Suppressor macrophage treated with lipopolysaccharide for 1 hour (primary cell): ENCODE measurements at places on chromosomes 11 and 22.

DNA sequence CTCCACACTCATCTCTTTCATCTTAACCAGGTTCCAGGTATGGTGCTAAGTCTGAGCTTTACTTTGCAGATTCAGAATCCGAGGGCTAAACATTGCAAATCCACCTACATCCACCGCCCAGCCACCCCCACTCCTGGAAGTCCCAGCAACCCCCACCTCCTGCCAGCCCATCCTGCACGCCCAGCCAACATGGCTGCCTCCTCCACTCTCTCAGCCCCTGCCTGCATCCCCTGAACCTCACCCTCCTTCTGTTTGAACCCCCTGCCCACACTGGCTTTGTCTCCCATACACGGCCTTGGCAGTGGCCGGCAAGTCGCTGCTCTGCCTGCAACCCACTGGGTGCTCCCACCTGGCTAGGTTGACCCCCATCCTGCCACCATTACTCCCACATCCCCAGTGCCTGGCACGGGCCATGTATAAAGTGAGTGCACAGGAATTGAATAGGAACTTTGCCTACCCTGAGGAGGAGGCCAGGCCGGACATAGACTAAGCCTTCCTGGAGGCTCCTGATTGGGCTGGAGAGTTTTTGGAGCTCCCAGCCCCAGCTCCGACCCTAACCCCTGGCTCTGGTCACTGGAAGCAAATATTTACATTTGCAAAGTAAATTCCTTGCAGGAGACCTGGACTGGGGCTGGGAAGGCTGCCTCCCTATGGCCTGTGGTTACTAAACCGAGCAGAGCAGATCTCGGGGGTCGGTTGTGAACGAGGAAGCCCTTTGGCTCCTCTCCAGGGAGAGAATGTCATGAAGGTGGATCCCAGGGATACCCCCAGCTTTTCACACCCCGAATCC lies 14.4 kb downstream of the EMID1 start:
- no peak for DNase-seq

DNA sequence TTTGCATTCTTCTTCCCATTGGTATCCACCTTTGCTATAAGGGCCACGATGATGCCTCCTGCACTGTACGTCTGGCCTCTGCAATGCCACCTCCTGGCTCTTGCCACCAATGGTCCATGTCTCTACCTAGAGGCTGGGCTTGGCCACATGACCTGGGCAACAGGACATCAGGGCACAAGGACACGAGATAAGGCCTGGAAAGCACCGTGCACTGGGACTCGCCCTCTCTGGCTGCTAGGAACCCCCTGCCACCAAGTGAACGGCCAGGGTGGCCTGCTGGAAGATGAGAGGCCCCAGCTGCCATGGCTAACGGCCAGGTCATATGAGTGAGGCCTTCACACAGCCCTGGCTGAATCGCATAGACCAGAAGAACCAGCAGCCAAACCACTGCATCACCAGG lies 87.4 kb downstream of the TRMU start:
- DNase-seq, result no peak

- no peak for DNase-seq
These were observed 382 bp downstream of the C11orf54 start for GRCh38 chr11:93741882-93742226.

DNA sequence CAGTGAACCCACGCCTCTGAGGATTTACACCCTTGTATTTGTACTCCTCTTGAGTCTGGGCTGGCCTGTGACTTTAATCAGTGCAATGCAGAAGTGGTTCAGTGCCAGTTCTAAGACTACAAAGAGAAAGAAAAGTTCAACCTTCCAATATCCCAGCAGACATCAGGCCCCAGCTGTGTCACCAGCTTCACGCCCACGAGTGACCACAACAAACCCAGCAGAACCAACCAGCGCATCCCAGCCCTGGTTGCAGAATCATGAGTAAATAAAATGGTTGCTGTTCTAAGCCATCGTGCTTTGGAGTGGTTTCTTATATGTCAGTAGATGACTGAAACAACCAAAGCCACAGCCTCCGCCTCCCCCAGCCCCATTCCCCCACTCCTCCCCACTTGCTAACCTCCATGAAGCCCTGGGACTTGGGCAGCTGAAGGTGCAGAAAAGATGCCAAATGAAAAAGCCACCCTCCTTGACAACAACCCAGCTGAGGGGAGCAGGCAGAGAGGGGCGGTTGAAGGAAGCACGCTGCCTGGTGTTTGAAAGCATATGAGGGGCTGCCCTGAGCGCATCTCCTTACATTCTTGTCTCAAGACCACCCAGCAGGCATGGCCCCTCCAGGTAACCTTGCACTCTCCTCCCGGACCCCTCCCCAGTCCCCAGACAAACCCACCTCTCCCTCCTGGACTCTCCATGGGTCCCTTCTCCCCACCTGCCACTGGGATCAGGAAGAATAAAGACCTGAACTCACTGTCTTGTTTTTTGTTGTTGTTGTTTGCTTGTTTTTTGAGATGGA lies 20.9 kb downstream of the TSKU start:
- DNase-seq, result peak; percentile 83

- peak; percentile 87 for DNase-seq
These were observed 770 bp upstream of the TSG101 start for GRCh38 chr11:18527512-18527911.

DNA sequence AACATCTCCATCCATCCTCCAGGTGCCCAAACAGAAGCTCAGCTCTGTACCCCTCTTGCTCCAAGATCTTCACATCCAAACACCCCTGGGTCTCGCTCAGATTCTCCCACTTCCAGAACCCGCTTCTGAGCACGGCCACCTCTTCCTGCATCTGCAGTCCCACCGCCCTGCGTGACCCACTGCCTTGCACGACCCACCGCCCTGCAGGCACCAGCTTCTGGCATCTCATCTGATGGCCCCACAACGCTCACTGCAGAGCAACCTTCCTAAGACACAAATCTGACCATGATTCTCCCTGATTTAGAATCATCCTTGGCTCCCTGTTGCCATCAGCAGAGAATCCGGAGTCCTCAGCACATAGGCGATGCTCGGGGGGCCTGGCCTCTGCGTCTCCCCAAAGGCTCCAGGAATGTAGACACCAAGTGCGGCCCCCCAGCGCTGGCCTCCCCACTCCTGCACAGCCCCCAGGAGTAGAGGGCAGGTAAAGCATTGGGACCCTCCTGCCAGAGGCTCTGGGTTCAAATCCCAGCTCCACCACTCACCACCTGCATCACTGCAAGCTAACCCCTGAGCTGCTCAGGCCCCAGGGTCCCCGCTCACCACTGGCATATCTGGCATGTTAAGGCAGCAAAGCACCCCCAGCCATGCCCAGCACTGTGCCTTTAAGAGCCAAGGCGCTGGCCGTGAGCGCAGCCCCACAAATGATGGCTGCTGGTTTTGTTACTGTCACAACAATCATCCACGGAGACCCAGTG lies 459.3 kb downstream of the BRD1 start:
- no peak for DNase-seq

DNA sequence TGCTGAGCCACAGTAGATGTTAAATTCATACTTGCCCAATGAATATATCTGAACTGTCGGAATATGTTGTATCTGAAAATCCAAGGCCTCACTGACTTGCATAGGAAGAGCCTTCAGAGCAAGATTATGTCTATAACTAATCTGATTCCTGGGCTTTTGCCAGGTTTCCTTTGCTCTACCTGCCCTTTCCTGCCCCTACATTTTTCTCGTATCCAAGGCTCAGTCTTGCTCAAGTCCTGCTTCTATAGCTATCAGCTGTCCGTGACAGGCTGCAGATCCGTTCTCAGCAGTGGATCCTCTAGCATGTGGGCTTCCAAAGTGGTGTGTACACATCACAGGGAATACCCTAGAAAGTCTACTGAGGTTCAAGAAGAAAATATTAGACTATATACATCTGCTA lies 18.8 kb upstream of the USP47 start:
- no peak for DNase-seq

GRCh38 chr11:94793822-94794221 lies 25.7 kb downstream of the AMOTL1 start:
- no peak for DNase-seq

DNA sequence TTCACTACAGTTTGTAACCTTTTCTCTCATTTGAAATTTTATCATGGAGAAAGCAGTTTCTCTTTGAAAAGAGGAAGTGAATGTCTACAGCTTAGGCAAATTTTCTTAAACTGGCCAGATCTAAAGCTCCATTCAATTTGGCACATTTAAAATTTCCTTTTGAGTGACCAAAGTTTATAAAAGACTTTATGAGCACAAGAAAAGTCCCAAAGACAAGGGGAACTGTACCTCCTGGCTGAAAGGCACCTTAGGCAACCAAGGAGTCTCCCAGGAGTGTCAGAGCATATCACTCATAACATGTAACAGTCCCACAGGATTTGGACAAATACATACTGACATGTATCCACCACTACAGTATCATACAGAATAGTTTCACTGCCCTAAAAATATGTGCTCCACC lies 41.3 kb downstream of the NARS2 start:
- peak; percentile 58 for DNase-seq

DNA sequence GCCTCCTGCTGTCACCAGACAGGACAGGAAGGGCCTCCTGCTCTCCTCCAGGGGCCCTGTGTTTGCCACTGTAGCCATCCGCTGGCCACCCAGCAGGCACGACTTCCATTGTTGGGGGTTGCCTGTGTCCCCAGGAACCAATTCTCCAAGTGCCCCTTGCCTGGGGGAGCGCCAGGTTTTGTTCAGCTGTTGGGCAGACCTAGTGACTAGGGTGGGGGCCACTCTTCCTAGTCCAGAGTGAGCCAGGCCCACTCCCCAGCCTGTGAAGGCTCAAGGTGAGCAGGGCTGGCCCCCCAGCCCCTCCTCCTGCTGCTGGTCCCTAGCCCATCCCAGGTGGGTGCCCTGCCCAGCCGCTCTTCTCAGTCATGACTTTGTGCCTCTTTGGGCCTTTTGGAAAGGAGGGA lies 30.9 kb downstream of the OSBPL5 start:
- no peak for DNase-seq

GRCh38 chr11:132357811-132358572 lies 987.6 kb downstream of the NTM start:
- no peak for DNase-seq

DNA sequence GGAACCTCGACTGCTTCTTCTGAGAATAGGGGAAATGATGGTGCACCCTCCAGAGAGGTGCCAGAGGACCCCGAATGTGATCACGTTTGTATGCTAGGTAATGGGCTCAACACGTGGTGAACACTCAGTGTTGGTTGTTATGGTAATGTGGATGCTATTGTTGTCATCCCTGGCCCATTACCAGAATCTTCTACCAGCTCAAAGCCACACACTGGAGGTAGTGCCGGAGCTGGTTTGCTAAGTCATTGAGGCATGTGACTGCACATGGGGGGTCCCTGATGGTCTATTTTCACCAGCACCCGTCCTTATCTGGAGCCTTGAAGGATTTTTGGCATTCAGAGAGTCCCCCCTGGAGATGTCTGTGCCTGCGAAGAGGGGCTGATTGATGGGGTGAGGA lies 119.1 kb upstream of the CD82 start:
- DNase-seq, result no peak

GRCh38 chr22:48442663-48443062 lies 1385.0 kb downstream of the BRD1 start:
- no peak for DNase-seq
